ENCODE measurements at places on chromosomes 11 and 22.

- no peak overlapping the region for H3K27ac ChIP-seq
- peaks cover 6% of the 10 kb centered on the region for H3K4me1 ChIP-seq
These were observed 4.7 kb downstream of the EHF start for GRCh38 chr11:34625576-34625975.

GRCh38 chr11:12103411-12104225 lies 6.8 kb upstream of the MICAL2 start:
- H3K4me1 ChIP-seq: no peaks in the 10 kb centered on the region
- no peak overlapping the region for H3K27ac ChIP-seq
- H3K36me3 ChIP-seq: no peaks in the 10 kb centered on the region
- no peak overlapping the region for H3K4me3 ChIP-seq
- no peaks in the 10 kb centered on the region for H3K27me3 ChIP-seq
- no peak for DNase-seq

DNA sequence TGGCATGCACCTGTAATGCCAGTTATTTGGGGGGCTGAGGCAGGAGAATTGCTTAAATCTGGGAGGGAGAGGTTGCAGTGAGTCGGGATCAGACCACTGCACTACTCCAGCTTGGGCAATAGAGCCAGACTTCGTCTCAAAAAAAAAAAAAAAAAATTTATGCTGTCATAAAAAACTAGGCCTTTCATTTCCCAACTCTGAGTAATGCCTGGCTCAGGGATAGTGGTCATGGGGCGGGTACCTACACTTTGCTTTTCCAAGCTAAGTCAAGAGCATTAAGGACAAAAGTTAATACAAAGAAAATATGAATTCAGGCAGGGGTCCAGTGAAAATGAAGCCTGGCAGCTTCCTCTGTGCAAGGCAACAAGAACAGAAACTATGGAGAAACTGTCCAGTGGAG lies 16.3 kb downstream of the CPSF7 start:
- no peak overlapping the region for H3K4me3 ChIP-seq
- peak overlapping the region; percentile 73 for H3K27ac ChIP-seq
- H3K36me3 ChIP-seq: peaks cover 68% of the 10 kb centered on the region
- DNase-seq: peak; percentile 86

- H3K27me3 ChIP-seq: peaks cover 9% of the 10 kb centered on the region
- no peak overlapping the region for H3K27ac ChIP-seq
These were observed 10.2 kb upstream of the PDE2A start for GRCh38 chr11:72684236-72684912.

DNA sequence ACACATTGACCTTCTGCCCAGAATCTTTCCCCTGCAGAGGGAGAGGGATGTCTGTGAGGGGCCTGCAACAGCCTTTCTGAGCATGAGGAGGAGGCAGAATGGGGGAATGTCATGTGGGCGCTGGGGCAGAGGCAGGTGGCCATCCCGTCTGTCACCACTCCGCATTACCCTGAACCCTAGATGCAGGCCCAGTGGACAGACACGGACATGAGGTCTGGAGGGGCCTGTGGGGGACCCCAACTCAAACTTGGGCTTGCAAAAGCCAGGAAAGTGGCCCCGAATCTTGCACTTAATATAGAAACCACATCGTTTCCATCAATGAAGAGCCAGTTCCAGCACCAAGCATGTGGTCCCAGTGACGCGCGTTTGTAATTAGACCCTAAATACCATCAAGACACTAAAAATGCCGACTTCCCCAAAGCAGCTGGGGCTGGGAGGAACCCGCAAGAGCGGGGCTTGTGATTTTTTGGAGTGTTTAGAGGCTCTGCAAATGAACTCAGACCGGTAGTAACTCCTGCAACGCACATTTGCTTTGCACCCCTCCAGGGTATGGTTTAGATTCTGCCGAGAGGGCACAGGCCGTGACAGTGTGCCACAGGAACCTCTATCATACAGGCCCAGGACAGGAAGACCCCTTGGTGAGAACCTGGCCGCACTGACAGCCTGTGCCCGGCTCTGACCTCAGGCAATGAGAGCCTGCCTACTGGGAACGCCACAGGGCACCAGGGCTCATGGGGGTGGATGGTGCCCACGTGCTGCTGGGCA lies 109.3 kb downstream of the CTTN start:
- no peak overlapping the region for H3K4me3 ChIP-seq
- H3K4me1 ChIP-seq: no peaks in the 10 kb centered on the region
- DNase-seq: no peak
- no peak overlapping the region for H3K27ac ChIP-seq
- no peaks in the 10 kb centered on the region for H3K27me3 ChIP-seq
- no peaks in the 10 kb centered on the region for H3K36me3 ChIP-seq

GRCh38 chr11:114082767-114083181 lies 23.3 kb downstream of the ZBTB16 start:
- H3K36me3 ChIP-seq: no peaks in the 10 kb centered on the region
- H3K4me3 ChIP-seq: no peak overlapping the region

DNA sequence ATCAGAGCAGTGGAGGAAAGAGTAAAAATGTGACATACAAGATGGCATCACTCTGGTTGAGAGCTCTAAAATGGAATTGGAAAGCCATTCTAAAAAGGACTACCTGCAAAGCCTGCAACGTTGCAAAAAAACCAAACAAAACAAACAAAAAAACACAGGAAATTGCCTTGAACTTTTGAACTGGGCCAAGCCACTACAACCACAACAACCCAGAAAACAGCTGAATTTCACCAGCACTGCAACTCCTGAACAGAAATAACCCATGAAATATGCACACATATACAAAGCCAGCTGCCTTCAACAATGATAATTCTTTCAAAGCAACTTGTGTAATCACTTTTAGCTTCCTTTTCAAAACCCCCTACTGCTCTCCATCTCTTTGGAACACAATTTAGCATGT lies 326.6 kb upstream of the LRRC4C start:
- no peaks in the 10 kb centered on the region for H3K36me3 ChIP-seq
- H3K4me1 ChIP-seq: no peaks in the 10 kb centered on the region
- H3K27ac ChIP-seq: no peak overlapping the region
- no peaks in the 10 kb centered on the region for H3K27me3 ChIP-seq
- no peak for DNase-seq
- H3K4me3 ChIP-seq: no peak overlapping the region

DNA sequence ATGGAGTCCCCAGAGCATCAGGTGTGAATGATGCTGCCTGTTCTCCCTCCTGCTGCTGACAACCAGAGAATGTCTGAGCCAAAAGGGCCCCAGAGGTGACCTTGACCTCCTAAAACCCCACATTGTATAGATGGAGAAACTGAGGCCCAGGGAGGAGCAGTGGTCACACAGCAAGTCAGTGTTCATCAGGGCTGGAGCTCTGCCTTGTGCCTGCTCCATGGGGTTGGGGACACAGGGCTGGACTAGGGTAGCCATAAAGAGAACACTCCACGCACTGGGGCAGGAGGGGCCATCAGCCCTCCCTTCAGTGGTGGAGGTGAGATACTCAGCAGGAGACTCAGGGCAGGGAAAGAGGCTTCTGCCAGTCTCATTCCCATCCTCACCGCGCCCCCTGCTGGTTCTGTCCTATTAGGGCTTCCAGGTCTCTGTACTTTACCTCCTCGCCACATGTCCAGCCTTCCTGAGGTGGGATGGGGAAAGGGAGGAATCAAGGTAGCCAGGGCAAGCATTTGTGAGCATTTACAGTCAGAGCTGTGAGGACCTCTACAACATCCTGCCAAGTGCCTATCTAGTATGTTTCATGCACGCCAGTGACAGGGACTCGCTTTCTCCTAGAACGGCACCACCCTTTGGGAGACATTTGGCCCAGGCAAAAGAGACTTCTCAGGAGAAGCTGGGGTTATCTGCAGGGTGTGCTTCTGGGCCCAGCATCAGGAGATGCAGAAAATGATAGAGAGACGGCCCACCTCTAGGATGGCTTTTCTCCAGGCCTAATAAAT lies 43.2 kb downstream of the NEU3 start:
- no peak overlapping the region for H3K4me3 ChIP-seq
- peak overlapping the region; percentile 40 for H3K27ac ChIP-seq
- DNase-seq: peak; percentile 82
- H3K27me3 ChIP-seq: no peaks in the 10 kb centered on the region

DNA sequence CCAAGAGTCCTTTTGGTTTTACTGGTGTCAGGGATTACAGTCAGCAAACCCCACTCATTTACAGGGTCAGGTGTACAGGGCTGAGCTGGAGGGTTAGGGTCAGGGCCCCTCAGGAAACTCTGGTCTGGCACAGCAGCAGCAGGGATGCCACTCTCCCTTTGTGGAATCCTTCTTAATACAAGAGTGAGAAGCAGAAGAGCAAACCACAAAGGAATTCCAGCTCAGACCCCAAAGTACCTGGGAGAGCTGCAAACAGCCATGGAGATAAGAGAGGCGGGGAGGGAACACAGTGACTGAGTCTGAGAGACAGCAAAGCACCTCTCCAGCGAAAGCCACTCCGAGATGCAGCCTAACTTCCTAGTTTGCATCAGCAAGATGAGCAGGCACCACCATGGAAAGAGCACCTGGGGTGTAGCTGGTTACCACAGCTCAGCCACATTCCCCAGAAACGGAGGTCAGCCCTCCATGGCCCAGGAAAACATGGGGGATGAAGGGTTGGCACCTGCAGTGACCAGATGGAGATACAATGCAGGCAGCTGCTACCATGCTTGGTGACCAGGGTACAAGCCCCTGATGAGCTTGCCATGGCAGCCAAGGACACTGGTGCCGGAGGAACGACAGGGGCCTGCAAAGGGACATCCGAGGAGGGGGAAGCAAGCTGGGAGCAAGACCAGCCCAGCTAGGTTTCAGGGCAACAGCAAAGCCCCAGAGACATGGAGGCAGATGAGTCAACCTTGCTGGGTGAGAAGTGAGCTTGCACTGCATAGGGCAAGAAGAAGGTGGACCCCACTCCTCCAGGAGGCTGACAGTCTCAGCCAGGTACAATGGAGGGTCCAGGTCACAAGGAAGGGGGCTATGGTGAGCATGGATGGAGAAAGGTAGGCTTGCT lies 3.9 kb downstream of the BET1L start:
- no peak overlapping the region for H3K4me3 ChIP-seq
- DNase-seq: no peak
- peaks cover 13% of the 10 kb centered on the region for H3K36me3 ChIP-seq
- peaks cover 14% of the 10 kb centered on the region for H3K4me1 ChIP-seq
- no peak overlapping the region for H3K27ac ChIP-seq

DNA sequence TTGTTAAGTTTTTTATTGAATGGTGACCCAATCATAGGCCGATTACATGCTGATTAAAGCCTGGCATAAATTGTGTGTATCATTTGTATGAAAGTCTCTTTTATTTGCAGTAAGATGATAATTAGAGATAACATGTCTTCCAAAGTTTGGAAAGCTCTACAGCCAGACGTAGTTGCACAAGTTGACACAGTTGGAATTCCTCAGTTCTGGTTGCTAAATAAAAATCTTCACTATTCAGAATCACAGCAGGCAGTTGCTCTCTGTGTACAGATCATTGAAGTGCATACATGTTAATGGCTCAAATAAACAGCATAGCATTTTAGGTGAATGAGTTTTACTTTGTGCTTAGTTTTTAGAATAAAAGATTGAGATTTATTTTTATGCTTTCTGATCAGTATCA lies 69.5 kb downstream of the ARHGAP42 start:
- no peak overlapping the region for H3K27ac ChIP-seq
- H3K27me3 ChIP-seq: no peaks in the 10 kb centered on the region

DNA sequence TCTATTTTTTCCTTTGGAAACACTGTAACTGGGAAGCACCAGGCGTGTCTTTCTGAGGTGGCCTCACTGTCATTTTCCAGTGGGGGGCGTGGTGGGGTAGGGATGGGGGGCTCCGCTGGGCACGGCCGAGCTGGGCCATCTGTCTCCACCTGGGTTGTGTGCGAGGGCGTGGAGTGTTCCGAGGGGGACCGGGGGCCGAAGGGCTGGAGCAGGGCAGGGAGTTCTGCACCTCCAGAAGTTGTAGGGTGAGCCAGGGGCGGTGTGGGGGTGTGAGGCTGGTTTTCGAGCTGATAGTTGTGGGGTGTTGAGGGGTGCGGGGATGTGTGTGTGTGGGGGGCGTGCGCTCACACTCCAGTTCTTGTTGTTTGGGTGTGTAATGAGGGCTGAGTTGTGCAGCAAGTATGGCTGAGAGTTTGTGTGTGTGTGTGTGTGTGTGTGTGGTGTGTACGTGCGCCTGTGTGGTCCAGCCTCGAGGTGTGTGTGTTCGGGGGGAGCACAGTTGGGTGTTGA lies 10.8 kb downstream of the YPEL4 start:
- peak; percentile 24 for DNase-seq
- no peak overlapping the region for H3K27ac ChIP-seq
- H3K27me3 ChIP-seq: no peaks in the 10 kb centered on the region

- H3K27me3 ChIP-seq: peaks cover 20% of the 10 kb centered on the region
- H3K4me3 ChIP-seq: no peak overlapping the region
- H3K4me1 ChIP-seq: no peaks in the 10 kb centered on the region
- no peak for DNase-seq
These were observed 14.9 kb upstream of the PPFIA1 start for GRCh38 chr11:70255477-70256116.

DNA sequence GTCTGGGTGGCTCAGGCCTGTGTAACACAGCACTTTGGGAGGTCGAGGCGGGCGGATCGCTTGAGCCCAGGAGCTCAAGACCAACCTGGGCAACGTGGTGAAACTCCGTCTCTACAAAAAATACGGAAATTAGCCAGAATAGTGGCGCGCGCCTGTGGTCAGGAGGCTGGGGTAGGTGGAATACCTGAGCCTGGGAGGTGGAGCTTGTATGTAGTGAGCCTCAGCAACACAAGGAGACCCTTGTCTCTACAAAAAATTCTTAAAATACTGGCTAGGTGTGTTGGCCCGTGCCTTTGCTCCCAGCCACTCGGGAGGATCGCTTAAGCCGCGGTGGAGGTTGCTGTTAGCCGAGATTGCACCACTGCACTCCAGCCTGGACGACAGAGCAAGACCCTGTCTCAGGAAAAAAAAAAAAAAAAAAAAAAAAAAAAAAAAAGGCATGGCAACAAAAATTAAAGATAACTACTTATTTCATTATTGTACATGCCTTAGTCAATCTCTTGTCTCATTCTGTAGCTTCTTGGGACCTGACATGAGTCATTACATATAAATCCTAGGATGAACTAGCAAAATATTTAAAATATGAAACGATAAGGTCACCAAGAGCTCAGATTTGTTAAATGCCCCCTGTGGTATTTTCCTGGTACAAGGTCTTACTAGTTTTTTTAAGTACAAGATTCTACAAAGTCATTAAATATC lies 1.1 kb downstream of the TAF1D start:
- peak overlapping the region; percentile 95 for H3K27ac ChIP-seq
- H3K36me3 ChIP-seq: peaks cover 48% of the 10 kb centered on the region
- peak overlapping the region; percentile 100 for H3K4me3 ChIP-seq
- peak; percentile 67 for DNase-seq
- no peaks in the 10 kb centered on the region for H3K27me3 ChIP-seq

DNA sequence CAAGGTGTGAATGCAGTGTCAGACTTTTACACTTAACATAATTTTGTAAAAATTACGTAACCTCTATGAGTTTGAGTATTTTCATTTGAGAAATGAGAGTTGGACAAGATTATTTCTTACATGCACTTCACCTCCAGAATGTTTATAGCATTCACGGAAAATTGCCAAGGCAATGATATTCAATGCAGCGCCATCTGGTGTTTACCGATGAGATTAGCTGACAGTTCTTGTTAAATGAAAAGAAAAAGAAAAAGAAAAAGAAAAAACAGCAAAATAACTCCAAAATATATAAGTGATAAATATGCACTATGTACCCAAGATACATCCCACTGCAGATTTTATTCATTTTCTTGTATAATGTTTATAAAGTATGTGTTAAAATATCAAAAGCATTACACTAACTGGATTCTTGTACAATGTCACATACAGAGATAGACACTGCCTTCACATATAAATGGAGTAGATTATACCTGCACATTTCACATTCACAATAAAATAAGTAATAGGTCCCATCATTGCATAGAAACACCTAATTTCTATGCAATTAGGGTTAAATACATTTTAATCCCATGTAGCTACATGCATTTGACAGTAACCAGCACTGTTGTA lies 976.3 kb upstream of the FAT3 start:
- H3K4me3 ChIP-seq: no peak overlapping the region
- H3K4me1 ChIP-seq: no peaks in the 10 kb centered on the region
- DNase-seq: peak; percentile 49
- no peaks in the 10 kb centered on the region for H3K27me3 ChIP-seq

Data from GM23248 (cell line).